ENCODE measurements at places on chromosomes 1 and 21.

- no peak for DNase-seq
Observed at GRCh38 chr1:10537082-10537766, 62.5 kb downstream of the PEX14 start.

GRCh38 chr1:15056515-15057285 lies 96.8 kb upstream of the TMEM51 start:
- peak; percentile 12 for DNase-seq

- no peak for DNase-seq
Observed at GRCh38 chr1:153292740-153293479, 19.8 kb downstream of the PGLYRP3 start.

- no peak for DNase-seq
Observed at GRCh38 chr21:33028773-33029384, 3.1 kb downstream of the OLIG2 start.

GRCh38 chr1:204991342-204991844 lies 51.6 kb upstream of the CNTN2 start:
- DNase-seq = no peak

GRCh38 chr21:46325073-46325912 lies 1.3 kb downstream of the PCNT start:
- DNase-seq = no peak

GRCh38 chr1:95139039-95139438 lies 21.9 kb downstream of the TLCD4 start:
- no peak for DNase-seq

GRCh38 chr1:201847150-201847549 lies 18.2 kb downstream of the IPO9 start:
- no peak for DNase-seq

GRCh38 chr1:179883745-179884138 lies 1.7 kb downstream of the TOR1AIP1 start:
- no peak for DNase-seq

GRCh38 chr1:30684881-30685795 lies 38.2 kb downstream of the MATN1 start:
- no peak for DNase-seq

- DNase-seq = peak; percentile 49
Observed at GRCh38 chr1:111559736-111560279, 56.4 kb upstream of the ADORA3 start.

- DNase-seq = no peak
Observed at GRCh38 chr1:248627971-248628844, 6.7 kb downstream of the OR2T11 start.

DNA sequence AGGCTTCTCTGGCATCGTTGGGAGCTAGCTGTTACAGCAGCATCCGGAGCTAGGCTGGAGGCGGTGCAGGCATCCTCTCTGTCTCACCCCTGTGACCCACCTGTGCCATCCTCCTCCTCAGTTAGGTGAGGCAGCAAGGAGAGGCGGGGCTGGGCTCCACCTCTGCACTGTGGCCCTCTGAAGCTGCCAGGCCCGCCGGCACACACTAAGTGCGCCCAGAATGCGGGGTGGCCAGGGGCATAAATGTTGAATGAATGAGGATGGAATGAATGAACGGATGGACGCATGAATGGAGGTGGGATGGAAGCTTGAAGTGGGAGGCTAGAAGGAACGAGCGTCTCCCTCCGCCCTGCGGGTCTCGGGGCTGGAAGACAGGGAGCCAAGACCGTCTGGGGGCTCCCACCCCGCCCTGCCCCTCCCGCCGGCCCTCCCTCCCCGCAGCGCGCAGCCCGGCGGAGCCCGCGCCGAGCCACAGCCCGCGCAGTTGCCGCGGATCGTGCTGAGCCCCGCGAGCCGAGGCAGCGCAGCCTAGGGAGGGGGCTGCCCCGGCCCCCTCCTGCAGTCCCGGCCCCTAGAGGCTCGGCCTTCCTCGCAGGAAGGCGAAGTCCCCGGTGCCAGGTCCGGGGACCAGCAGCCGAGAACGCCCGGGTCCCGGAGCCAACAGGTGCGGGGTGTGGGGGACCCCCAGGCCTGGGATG lies at the start of gene HCRTR1:
HCRTR1 (plus strand) TSS at position 472 of the 698 bp plus-strand sequence. CDS start 1,504 bp downstream, outside the sequence.
- no peak for DNase-seq

DNA sequence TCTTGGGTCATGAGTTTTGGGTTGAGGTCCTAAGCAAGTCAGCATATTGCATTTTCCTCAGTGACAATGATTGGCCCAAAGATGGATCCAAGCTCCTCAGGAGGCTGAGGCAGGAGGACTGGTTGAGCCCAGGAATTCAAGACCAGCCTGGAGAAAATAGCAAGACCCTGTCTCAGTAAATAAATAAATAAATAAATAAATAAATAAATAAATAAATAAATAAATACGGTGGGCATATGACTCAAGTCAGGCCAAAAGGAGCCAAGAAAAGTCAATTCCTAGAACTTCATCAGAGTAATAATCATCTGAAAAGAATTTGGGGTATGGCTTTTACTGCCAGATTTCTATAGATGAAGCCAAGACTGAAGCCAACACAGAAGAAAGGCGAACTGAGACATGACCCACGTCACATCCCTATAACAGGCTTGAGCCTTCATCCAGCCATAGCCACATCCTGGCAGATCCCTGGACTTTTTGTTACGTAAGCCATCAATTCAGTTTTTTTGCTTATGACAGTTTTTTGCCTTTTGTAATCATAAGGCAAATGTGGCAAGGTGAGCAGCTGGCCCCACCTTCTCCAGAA lies 88.5 kb upstream of the NFASC start:
- DNase-seq = no peak

GRCh38 chr1:71919811-71920509 lies 362.4 kb downstream of the NEGR1 start:
- no peak for DNase-seq

DNA sequence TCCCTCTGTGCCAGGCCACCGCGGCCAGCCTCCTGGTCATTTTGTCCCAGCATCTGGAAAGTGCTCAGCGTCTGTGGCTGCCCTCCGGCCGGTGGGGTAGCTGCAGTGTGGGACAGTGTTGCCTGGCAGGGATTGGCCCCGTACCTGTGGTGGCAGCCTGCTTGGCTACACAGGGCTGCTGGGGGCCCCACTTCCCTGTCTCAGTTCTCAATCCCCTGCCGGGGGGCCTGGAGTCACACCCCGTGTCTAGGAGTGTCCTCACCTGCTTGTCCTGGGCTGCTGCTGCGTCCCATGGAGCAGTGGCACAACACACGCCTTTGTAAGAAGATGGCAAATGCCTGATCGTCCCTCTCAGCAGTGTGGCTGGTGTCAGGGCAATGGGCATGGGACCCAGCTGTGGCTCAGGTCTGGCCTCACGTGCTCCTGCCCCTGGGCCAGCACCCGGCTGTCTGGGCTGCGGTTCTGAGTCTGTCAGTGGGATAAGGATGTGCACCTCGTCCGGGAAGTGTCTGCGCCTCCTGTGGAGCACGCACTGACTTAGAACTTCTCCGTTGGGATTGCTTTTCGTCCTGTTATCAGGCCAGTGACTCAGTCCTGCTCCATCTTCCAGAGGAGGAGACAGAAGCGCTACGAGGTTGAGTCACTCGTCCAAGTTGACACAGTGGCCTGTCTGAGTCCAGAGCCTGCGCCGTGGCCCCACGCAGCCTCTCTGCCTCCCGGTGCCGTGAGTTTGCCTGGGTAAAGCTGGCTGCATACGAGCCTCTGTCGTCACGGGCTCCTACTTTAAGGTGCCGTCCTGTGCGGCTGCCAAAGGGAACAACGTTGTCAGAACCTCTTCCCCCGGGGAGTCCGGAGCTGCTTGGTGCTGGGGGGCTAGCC lies 41.0 kb downstream of the CRYAA start:
- peak; percentile 6 for DNase-seq

GRCh38 chr1:158916085-158916484 lies 15.3 kb upstream of the PYHIN1 start:
- DNase-seq = no peak

DNA sequence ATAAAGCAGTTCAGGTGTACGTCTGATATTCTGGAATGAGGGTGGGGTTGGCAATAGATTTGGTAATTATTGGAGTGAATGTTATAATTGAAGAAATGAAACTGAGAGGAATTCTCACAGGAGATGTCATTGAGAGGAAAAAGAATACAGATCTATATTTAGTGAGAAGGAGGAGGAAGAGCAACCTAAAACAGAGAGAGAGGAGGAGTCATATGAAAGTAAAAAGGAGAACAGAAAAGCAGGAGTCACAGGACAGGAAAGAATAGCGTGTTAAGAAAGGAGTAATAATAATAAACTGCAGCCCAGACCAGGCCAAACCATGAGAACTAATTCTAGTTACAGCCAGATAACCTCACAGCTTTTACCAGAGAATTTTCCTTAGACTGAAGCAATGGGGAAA lies 62.7 kb upstream of the MROH9 start:
- DNase-seq = no peak

DNA sequence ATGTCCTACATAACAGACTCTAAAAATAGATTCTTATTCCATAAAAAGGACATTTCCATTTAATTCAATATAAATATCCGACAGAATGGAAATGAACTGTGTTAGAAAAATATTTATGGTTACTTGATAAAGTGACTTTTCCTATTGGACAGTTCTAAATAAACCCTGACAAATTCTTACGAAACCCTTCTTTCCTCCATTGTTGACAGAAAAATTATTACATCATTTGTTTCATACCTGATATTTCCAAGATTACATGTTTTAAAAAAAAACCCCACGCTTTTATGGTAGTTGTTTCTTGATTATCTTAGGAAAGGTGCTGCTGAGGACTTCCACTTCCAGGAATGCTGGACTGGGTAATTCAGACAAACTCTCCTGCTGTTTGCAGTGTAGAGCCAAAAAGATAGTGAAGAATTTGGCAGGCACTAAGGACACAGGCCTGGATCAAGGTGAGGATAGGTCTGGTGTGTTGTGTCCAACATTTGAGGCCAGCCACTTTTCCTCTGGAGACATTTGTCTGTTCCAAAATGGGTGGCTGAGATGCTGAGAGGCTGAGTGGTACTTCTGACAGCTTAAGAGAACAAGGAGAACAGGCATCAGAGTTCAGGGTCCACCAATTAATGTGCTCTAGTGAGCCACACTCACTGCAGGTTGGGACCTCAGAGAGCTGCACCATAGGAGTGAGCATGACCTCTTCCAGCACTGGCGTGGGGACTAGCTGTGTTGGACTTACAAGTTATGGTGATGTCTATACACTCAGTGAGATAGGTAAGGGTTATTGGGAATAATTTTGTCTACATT lies 7.0 kb upstream of the C1orf116 start:
- DNase-seq = no peak

DNA sequence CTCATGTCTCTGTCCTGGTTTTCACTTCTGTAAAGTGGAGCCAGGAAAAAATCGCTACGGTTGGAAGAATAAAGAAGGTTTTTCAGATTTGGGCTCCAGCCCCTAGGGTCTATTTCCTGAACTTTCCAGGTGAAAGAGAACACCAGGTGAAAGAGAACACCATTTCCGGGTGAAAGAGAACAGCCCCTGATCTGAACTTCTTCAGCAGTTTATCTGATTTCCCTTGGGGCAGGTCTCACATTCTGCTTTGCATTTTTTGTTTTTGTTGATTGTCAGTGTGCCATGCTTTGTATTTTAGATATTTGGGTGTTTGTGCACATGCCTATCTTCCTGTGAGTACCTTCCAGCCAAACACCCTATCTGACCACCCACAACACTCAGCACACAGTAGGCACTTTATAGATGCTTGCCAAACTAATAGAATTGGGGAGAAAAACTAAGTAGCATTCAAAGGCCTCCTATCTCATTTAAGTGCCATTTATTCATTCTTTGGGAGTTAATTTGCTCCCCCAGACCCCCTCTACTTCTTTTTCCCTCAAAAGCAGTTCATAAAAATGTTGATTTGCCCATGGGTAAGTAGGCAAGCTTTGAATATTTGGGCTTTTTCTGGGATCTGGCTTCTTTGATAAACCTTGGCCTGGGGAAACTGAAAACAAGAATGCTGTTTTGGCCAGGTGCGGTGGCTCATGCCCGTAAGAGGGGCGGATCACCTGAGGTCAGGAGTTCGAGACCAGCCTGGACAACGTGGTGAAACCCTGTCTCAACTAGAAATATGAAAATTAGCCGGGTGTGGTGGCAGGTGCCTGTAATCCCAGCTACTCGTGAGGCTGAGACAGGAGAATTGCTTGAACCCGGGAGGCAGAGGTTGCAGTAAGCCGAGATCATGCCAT lies 2.2 kb downstream of the NAV1 start:
- no peak for DNase-seq

- no peak for DNase-seq
Observed at GRCh38 chr1:9696793-9697192, 45.3 kb downstream of the PIK3CD start.

DNA sequence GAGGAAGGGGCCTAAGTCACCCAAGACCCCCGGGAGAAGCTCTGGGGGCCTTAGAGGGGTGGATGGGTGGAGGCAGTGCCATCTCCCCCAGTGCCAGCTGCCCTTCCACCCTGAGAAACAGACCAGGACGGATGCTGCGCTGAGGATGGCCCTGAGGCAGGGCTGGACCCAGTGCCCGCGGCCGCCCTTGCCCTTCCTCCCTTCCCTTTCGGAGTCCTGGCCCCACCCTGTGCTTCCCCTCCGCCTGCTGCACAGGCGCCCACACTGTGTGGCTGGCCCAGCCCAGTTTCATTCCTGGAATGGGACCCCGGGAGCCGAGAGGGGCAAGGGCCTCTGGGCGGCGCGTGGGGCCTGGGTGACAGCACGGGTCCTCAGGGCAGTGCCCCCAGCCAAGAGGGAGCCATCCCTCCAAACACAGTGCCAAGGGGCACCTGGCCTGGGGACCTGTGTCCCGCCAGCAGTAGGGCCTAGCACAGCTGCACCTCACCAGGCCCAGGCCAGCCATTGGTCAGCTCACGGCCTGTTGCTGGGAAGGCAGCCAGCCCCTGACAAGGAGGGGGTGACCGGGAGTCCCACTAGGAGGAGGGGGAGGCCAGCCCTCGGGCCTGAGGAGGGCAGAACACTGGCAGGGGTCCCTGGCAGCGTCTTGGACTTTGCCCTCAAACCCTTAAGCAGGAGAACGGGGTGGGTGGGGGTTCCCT lies 13.4 kb upstream of the SKI start:
- no peak for DNase-seq

- DNase-seq = no peak
Observed at GRCh38 chr21:41682719-41683179, 84.1 kb downstream of the RIPK4 start.

GRCh38 chr1:9321986-9322660 lies 29.4 kb downstream of the SPSB1 start:
- no peak for DNase-seq

DNA sequence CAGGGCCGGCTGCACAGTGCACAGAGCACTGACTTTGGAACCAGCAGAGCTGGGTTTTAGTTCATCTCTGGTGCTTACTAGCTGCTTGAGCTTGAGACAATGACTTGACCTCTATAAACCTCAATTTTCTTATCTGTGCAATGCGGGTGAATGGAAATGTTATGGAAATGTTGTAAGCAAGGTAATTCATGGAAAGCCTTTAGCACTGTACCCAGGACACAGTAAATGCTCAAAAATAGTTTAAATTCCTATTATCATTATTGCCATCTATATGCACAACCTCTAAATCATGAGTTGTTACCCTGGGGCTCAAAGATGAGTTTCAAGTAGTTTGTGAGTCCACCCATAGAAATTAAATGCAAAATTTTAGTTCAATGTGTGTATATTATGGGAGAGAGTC lies 99.5 kb downstream of the CSMD2 start:
- no peak for DNase-seq

Measured in skeletal muscle cell (primary cell).